T-helper 1 cell (primary cell): ENCODE measurements at places on chromosomes 7 and 10.

GRCh38 chr7:3899559-3899991 is 598.5 kb downstream of the SDK1 start:
- no peak for DNase-seq

- no peak for DNase-seq
Measured at GRCh38 chr10:88731296-88731695, 25.2 kb downstream of the LIPK start.

DNA sequence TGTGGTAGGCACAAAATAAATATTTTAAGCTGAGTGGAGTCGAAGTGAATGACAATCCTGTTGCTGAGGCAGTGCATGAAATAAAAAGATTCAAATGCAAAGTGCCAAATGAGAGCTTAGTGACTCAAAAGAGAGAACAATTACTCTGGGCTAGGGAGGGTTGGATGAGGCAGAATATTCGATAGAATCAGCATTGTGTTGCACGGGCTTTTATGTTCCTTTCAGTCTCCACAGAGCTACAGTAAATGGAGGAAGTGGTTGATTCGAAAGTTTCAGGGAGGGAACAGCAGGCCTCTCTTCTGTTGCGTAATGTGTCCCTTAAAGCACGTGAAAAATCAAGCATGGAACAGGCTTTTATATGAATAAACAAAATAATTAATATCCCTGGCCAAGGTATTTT is 599.3 kb upstream of the CELF2 start:
- DNase-seq, result no peak

DNA sequence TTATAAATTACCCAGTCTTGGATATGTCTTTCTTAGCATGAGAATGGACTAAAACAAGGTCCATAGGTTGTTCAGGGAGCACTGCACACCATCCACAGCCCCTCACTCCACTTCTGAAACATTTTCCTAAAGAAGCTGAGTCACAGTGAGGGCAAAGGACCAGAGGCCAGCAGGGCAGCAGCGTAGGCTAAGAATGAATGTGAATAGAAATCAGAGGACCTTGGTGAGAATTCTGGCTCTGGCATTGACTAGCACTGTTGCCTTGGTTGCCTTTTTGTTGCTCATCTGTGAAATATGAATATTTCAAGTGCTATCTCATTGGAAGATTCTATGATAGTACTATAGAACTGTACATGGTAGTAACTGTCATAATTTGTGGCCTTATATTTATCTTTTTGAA is 41.7 kb upstream of the TOMM7 start:
- no peak for DNase-seq

- no peak for DNase-seq
Measured at GRCh38 chr10:124142006-124142739, 48.8 kb upstream of the CHST15 start.

DNA sequence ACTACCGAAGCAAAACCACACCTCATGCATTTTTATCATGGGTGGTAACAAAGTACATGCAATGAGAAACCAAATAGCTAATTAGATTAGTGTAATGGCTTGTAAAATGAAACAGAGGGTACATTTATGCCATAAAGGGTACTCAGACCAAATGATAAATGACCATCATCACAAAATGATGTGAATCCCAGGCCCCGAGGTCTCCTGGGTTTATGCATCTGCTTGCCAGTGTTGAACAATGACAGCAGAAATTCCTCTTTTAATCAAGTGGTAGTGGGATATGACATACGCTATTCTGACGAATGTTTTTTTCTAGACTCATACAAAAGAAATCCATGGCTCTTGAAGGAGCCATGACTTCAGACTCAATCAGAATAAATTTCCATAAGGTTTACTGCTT is 249.5 kb upstream of the SLC26A5 start:
- no peak for DNase-seq
